ENCODE measurements at places on chromosomes 1 and 21.

DNA sequence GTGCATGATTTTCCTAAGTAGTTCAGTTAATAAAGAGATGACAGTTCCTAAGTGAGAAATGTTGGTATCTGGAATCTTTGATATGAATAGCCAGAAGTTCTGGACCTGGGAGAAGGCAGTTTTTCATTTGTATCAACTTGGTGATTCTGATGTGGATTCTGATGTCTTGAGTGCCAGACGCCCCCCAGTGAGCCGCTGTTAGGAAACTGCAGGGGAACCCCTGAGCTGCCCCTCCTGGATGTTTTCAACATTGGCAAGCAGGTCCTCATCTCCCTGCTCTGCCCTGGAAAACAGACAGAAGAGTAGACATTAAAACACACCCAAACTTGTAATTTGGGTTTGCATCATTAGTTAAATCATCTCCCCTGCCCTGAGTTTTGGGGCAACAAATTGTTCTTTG, 7.4 kb downstream of the ETS2 start:
- DNase-seq, result no peak

GRCh38 chr1:40638097-40639036, 27.1 kb downstream of the RIMS3 start:
- DNase-seq, result no peak

GRCh38 chr1:235102993-235103411, 25.6 kb downstream of the TOMM20 start:
- no peak for DNase-seq

- DNase-seq, result no peak
These were observed at the start of gene PAX7 for GRCh38 chr1:18630511-18631495. Gene PAX7 (plus strand): TSS chr1:18630846. CDS start chr1:18631604, 758 bp downstream.

- DNase-seq, result peak; percentile 68
These were observed 31.0 kb downstream of the SLC45A1 start for GRCh38 chr1:8348777-8349472.

DNA sequence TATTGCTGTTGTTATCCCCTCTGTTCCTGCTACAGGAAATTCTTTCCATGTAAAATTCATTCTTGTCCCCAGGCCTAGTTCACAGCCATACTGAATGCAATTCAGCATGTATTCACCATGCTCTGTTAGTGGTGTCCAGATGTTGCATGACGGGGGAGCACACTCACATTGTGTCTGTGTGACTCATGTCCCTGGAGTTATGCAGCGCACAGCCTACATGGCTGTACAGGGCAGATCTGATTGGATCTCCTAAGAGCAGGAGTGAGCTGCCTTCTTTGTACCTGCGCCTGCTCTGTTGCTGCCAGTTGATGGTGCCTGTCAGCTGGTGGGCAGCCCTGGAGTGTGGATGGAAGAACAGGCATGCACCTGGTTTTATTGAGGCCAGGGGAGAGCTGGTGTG, 17.6 kb downstream of the HTR6 start:
- DNase-seq, result no peak

DNA sequence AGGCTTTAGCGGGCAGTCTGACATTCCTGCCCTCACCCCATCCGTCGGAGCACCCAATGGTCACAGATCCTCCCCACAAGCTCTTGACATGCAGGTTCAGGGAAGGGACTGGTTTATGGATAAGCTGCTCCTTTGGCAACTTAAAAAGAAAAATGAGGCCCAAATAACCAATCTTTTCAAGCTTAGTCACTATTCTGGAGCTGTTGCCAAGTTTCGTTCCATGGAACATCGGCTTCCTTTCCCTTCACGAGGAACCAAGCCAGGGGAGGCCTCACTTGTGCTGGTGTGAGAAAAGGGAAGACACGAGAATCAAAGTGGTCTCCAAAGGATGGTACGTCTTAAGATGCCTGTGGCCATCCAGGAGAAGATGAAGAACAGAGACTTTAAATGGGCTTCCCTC, 46.1 kb upstream of the LPAR3 start:
- DNase-seq, result no peak

DNA sequence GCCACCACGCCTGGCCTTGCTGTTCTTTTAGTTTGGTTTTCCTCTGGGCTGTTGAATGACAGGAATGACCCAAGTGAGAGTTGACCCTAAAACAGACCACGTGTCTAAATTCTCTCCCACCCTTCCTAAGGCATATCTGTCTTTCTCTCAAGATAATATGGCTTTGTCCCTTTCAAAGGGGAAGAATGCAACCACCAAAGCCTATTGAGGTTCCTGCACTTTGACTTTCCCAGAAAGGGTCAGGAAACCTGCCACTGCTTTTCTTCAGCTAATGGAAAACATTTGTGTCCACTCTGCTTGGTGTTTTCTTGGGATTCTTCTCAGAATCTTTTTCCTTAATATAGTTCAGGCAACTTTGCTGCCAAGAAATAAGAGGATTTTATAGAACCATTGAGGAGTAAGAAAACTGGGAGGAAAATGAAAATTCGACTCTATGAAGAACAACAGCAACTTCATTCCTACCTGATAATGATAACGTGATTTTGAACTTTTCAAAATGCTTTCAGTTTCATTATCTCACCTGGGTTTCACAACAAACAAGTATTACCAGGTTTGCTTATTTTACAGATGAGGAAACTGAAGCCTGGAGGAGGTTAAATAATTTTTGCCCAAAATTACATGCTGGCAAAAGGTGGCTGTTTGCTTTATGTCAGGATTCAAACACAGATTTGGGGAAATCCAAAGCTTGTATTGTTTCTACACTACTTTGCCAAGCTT, 6.9 kb downstream of the PLPP3 start:
- DNase-seq, result no peak

GRCh38 chr1:152228831-152229230, 4.8 kb upstream of the HRNR start:
- no peak for DNase-seq

DNA sequence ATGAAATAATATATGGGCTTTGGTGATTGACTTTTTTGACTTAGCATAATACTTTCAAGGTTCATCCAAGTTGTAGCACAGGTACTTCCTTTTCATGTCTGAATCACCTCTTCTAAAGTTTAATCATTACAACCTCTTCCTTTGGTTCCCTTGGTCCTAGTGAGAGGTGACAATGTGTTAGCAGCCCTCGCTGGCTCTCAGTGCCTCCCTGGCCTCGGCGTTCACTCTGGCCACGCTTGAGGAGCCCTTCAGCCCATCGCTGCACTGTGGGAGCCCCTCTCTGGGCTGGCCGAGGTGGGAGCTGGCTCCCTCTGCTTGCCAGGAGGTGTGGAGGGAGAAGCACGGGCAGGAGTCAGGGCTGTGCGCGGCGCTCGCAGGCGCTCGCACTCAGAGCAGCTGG, 13.0 kb upstream of the RCAN3 start:
- DNase-seq, result no peak

- no peak for DNase-seq
These were observed 459.2 kb upstream of the RUNX1 start for GRCh38 chr21:35508139-35508888.

DNA sequence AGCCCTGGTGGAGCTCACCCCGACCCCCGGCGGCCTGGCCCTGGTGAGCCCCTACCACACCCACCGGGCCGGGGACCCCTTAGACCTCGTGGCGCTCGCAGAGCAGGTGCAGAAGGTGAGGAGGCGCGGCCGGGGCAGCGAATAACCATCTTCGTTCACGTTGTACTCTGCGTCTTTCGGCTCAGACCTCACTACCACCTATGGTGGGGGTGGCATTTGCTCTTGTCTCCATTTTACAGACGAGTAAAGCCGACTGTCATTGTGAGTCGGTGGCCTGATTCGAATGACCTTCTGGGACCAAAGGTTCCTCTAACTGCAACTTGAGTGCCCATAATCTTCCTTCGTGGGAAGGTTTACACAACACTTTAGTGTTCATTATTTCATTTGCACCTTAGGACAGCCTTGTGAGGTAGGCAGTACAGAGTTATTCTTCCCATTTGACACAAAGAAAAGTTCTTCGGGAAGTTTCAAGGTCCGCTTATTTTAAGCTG, 506 bp downstream of the C1orf50 start:
- DNase-seq, result no peak

- no peak for DNase-seq
These were observed 206.3 kb downstream of the HS2ST1 start for GRCh38 chr1:87120779-87121178.

DNA sequence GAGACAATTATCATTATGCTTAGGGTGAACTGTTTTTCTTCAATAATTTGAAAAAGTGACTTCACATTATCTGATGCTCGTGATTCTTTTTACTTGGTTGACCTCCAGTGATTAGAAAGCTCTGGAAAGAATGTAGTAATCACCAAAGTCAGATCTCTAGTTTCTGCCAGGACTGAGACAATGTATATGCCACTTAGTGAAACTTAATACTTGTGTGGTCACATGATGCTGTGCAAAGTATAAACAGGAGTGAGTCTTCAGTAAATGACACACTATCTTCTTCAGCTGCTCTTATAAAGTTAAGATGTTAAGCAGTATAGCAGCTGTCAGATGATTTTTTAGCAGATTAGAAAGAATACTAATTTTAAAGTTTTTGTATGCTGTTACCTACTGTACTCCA, 17.2 kb downstream of the VCAM1 start:
- no peak for DNase-seq

DNA sequence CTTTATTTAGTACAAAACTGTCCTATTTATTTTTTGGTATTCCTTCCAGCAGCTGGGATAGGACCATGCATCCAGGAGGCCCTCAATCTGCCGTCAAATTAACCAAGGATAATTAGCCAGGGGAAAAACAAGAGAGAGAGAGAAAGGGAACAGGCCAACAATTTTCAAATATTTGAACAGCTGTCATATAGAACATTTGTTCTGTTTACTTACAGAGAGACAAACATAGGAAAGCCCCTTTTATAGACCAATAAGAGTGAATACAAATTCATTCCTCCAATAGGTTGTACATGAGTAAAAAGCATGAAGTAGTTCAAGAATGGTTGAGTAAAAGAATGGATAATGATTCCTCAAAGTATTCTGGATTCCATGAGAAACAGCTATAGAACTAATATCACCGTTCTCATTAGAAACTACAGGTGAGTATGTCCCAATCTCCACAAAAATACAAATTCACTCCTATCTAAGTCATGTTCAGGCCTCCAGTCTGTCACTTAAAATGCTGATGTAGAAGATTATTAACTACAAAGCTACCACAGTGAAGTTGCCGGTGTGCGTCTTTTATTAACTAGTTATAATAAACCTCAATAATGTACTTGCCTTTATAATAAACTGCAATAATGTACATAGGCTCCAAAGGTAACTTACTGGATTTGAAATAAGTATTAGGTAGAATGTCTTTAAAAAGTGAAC, 64.8 kb upstream of the GNG4 start:
- DNase-seq, result no peak

DNA sequence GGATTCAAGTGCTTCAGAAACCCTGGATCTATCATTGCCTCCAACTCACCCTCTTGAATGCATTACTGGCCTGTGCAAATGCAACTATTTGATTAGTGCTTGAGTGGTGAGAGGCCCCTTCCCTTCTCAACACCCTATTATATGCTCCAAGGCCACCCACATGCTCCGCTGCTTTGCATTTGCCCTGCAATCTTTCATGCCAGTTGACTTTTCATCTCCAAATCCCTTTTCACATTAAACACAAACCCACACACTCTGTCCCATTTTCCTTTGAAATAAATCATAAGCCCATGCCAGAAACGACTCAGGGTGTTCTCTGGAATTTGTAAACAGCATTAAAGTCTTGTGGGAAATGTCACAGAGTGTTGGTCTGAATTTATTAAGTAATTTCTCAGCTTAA, 78.9 kb upstream of the CTTNBP2NL start:
- DNase-seq, result no peak

GRCh38 chr1:145997016-145997717, 788 bp upstream of the TXNIP start:
- peak; percentile 56 for DNase-seq
